Skeletal muscle cell (primary cell): ENCODE measurements at places on chromosomes 3 and 15.

DNA sequence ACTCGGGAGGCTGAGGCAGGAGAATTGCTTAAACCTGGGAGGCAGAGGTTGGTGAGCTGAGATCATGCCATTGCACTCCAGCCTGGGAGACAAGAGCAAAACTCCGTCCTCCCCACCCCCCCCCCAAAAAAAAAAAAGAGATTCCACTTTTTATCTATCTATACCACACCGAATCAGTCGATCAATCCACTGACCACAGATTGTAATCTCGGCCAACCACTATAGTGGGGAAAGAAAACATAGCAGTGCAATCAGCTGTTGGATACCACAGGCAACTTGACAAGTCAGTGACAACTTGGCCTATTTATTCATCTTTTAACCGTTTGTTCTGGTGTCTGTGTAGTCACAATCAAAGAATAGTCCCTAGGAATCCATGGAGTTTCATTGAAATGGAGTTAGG is 299.2 kb downstream of the FHIT start:
- no peak for DNase-seq

DNA sequence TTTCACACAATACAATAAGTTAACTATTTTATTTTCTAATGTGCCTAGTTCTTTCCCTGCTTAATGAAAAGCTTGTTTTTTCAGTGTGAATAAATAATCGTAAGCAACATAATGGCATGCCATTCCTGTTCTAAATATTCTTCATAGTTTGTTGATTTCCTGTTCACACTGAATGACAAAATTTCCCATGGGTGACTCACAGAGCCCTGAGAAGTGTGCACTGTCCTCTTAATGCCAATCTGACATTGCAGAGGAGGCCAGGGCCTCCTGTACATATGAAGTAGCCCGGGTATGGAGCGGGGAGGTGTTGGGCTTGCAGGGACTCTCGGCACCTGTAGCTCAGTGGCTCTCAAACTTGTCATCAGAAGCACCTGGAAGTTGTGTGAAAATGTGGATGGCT is 24.3 kb downstream of the CCR3 start:
- DNase-seq: no peak

DNA sequence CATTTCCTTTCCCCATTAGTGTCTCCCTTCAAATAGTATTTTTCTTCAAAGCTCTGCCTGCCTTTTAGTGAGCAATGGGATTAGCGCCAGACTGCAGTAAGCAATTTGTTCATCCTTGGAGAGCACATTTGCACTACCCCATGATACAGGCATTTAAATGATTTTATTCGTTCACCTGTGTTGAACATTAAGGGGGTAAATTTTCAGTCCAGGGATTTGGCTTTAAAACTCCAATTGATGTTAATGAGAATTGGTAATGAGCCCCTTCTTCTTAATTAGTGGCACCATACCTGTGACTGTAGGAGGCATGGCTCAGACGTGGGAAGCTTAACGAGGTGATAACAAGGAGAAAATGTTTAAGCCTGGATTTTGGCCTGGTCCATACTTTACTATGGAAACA is 161.4 kb upstream of the NANOGP8 start:
- no peak for DNase-seq

GRCh38 chr15:87944691-87945090 is 311.8 kb downstream of the NTRK3 start:
- no peak for DNase-seq

GRCh38 chr3:102078854-102079808 is 229.8 kb downstream of the NFKBIZ start:
- DNase-seq: no peak

GRCh38 chr3:192057261-192057660 is 596.3 kb downstream of the PYDC2 start:
- no peak for DNase-seq

DNA sequence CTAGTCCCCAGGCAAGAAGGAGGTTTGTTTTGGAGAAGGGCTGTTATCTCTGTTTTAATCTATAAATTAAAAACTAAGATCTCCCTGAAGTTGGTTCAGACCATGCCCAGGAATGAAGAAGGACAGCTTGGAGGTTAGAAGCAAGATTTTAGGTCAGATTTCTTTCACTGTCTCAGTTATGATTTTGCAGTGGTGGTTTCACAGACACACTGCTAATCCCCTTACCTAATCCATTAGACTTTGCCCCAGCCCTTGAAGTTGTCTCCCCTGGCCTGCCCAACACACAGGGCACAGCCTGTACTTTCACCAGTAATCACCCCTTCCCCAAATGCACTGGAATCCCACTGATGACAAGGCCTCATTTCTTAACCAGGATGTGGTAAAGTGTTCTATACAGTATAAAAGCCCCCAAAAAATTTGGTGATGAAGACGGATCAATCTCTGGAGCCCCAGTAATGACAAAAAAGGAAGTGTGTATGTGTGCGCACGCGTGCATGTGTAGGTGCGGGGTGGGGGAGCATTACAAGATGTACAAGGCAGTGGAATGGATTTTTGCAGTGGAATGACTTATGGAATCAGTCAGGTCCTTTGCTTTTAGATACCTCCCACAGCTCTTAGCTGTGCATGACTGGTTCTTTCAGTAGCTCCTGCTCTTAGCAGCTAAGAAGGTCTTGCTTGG is 73.1 kb upstream of the TERB2 start:
- no peak for DNase-seq

GRCh38 chr3:25376340-25376739 is 51.7 kb upstream of the RARB start:
- DNase-seq: no peak

GRCh38 chr3:134333522-134334181 is 40.6 kb downstream of the AMOTL2 start:
- peak; percentile 46 for DNase-seq

DNA sequence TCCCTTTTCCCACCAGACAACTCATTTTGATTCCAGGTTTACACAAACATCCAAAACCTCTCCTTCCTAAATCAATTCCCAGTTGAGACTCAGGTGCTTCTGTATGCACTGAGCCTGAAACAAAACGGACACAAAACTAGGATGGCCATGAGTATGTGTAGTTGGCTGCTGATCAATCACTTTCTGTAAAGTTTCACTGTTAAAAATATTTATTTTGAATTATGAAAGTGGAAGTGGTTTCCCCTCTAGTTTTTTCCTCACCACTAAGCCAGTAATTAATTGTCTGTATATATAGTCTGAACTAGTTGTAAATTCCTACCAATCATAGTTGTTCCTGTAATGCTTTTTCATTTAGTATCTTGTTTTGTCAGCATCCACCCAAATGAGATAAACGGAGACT is 51.7 kb upstream of the TSPAN3 start:
- DNase-seq: no peak

DNA sequence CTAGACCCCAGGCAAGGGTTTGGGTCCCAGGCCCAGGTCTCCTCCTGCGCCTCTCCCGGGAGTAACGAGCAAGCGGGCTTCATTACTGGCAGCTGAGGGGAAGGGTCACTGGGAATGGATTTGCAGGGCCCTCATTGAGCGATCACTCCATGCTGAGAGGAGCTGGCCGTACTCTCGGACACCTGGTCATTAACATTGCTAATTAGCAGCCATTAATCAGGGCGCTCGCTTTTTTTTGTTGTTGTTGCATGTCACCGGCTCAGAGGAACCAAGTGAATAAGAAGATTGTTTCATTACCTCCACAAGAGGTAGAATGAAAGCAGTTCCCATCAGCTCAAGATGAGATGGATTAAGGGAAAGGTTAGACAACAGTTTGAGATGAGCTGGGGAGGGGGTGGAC is 293.0 kb upstream of the ATP11B start:
- DNase-seq: no peak

- no peak for DNase-seq
These were observed 2.3 kb upstream of the TYRO3 start for GRCh38 chr15:41556677-41557076.

DNA sequence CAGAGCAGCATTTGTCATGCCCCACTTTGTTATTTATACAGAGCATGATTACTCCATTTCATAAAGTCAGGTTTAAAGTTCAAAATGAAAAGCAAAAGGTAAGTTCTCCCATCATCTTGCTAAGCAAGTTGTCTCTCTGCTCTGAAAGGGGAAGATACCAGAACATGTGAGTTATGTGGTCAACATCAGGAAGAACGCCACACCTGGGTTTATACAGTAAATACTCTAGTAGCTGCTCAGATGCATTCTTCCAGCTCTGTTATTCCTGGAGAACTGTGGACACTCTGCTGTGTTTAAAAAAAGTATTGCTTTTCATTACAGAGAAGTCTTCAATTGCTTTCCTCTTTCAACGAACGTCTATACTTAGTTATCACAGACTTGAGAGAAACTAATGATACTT is 145.7 kb downstream of the PLCL2 start:
- DNase-seq: no peak

GRCh38 chr3:120196333-120196732 is 88.7 kb downstream of the GPR156 start:
- no peak for DNase-seq

DNA sequence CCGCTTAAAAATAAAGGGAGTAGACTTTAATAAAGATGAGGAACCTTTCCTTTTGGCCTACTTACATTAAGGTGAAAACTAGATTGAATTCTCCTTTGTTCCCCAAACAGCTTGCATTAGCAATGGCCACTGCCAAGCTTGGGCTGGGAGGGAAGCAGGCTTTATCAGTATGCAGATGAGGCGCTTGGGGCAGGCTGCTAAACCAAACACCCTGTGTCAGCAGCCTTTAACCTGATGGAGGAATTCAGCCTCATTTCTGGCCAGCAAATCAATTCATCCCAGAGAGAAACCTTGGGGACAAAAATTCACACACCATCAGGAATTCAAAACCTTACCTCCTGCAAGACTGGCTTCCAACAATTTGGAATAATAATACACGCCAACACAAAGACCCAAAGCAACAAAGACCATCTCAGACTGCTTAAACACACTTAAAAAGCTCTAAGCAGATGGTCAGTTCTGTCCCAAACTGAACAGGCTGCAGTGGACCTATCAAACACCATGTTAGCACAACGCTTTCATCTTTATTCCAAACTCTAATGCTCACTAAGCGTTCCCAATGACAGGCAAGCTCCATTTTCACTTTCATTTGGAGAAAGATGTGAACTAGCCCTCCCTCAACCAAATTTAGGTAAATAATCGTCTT is 255.1 kb upstream of the CMC1 start:
- no peak for DNase-seq

DNA sequence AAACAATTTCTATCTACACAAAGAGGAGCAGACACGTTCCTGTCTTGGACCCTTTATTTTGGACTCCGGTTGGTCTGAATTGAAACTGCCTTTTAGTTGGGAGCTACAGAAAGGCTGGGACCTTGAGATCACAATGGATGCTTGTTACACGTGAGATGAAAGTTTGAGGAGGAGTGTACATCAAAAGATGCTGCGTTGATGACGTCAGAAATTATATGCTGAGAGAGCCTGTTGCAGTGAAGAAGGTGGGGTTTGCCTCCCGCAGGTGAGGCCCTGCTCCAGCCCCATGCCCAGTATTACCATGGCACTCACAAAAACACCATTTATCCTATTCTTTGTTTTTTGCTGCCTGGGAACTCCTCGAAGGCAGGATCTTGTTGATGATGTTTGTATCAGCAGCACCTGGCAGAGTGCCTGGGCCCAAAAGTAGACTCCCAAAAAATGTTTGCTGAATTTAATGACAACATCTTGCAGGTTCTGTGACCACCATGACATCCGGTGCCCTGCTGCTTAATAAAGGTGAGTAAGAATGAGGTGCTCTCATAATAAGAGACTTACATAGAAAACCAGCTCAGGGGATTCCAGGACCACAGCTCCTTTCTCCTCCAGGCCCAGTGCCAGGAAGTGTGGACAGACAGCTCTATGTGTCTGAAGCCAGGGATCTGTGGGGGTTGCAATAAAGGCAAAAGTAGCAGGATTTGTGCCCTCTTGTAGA is 136.1 kb upstream of the UBE2E1 start:
- no peak for DNase-seq

DNA sequence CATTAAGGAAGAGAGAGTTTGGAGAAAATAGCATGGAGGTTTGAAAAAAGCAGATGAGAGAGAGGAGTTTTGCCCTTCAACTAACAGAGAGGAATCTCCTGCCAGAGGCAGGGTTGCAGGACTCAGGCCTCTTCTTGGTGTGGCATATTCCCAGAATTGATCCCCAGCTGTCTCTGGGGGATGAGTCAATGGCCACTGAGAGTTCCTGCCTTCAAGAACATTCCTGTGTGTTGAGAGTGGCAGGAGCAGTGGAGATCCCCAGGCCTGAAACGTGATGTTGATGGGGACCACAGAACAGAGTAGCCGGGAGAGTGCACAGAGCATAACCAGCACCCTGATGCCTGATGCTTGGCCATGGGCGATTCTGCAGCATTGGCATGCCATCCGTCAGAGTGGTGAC is 348.4 kb upstream of the THBS1 start:
- peak; percentile 79 for DNase-seq

DNA sequence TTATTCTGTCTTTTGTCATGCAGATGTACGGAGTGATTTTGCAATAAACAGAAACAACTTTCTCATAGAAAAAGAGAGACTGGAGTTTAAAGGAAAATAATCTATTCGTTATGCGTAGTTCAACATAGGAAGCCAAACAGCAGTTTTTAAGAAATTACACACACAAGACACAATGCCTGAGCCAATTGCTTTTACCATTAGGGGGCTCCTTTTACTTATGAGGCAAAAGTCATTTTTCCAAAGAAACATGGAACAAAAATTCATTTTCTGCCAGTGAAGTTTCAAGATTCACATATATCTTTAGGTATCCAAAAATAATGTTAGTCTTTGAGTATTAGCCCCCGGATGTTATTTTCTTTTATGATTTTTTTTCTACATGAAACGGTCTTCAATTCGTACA is 10.7 kb downstream of the CNTN6 start:
- DNase-seq: no peak

GRCh38 chr15:83794209-83794608 is 140.3 kb downstream of the ADAMTSL3 start:
- no peak for DNase-seq

DNA sequence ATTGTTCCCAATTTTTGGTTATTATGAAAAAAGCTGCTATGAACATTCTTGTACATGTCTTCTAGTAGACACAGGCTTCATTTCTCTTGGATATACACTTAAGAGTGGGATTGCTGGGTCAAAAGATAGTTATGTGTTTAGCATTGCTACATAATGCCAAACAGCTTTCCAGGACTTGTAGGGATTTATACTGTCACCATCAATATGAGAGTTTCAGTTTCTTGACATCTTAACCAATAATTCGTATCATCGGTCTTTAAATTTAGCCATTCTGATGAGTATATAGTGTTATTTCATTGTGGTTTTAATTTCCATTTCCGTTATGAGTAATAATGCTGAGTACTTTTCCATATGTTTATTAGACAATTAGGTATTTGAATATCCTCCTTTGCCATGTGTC is 190.3 kb upstream of the PFN2 start:
- DNase-seq: no peak

- no peak for DNase-seq
These were observed 91.1 kb upstream of the ALDH1A3 start for GRCh38 chr15:100788418-100789105.

DNA sequence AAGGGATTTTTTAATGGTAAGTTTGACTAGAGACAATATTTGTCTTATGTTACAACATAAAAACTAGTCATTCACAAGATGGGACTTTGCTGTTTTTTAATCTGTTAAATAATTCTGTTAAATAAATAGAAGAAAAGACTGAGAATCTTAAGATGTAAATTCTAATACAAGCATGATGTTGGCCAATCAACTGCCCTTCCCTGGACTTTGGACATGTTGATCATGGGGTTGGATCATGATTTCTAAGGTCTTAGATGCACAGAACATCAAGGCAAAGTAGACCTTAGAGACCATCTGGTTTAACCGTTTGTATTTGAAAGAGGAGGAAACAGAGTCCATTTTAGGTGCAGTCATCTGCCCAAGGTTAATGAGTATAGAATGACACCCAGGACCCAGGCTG is 10.9 kb downstream of the MASP1 start:
- no peak for DNase-seq

- no peak for DNase-seq
These were observed 12.9 kb upstream of the MGA start for GRCh38 chr15:41647262-41647661.

- DNase-seq: peak; percentile 45
These were observed 45.3 kb upstream of the SPESP1 start for GRCh38 chr15:68885070-68885469.
